ENCODE measurements at places on chromosomes 3 and 15. TPM values are rescaled to one million over a fixed set of nuclear protein-coding genes. Genes with fewer than 3 reads are reported as not detected.

- H3K4me3 ChIP-seq: no peak overlapping the region
- no peaks in the 10 kb centered on the region for H3K36me3 ChIP-seq
- no peak for DNase-seq
- H3K4me1 ChIP-seq: no peaks in the 10 kb centered on the region
- H3K27me3 ChIP-seq: no peaks in the 10 kb centered on the region
- H3K27ac ChIP-seq: no peak overlapping the region
Measured at GRCh38 chr3:39346785-39347585, 17.5 kb downstream of the CCR8 start.

GRCh38 chr3:107208796-107209195 is 168.4 kb upstream of the CCDC54 start:
- DNase-seq: no peak
- H3K27ac ChIP-seq: peak overlapping the region; percentile 90
- peak overlapping the region; percentile 46 for H3K4me3 ChIP-seq
- H3K36me3 ChIP-seq: no peaks in the 10 kb centered on the region
- H3K4me1 ChIP-seq: peaks cover 57% of the 10 kb centered on the region
- no peaks in the 10 kb centered on the region for H3K27me3 ChIP-seq

RAD51 gene
- 8.6 TPM for total RNA-seq

GRCh38 chr15:66994927-66995656 is 70.3 kb upstream of the SMAD3 start:
- peaks cover 22% of the 10 kb centered on the region for H3K4me1 ChIP-seq
- H3K27ac ChIP-seq: no peak overlapping the region
- H3K4me3 ChIP-seq: no peak overlapping the region
- peak; percentile 21 for DNase-seq

FES gene
- 2.2 TPM for total RNA-seq

PCYT1A gene
- 65.1 TPM for total RNA-seq

MNS1 gene
- total RNA-seq: 2.5 TPM

DNA sequence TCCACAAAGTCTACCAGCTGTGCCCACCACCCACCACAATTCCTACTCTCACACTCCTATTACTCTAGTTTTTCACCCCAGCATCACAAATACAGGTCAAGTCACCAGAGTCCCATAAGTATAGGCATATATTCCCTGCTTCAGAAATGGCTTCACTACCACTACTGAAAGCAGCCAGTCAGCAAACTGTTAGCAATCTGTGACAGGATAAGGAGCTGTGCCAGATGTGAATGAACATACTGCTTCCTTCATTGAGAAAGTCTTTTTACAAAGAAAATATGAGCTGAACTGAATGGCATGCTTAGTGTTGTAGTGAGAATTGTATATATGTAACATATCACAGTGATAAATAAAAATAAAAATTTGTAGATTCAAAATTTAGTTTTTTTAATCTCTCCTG is 76.8 kb downstream of the C3orf85 start:
- H3K27me3 ChIP-seq: peaks cover 7% of the 10 kb centered on the region
- H3K4me3 ChIP-seq: no peak overlapping the region
- no peaks in the 10 kb centered on the region for H3K36me3 ChIP-seq
- no peak for DNase-seq
- H3K4me1 ChIP-seq: no peaks in the 10 kb centered on the region

DNA sequence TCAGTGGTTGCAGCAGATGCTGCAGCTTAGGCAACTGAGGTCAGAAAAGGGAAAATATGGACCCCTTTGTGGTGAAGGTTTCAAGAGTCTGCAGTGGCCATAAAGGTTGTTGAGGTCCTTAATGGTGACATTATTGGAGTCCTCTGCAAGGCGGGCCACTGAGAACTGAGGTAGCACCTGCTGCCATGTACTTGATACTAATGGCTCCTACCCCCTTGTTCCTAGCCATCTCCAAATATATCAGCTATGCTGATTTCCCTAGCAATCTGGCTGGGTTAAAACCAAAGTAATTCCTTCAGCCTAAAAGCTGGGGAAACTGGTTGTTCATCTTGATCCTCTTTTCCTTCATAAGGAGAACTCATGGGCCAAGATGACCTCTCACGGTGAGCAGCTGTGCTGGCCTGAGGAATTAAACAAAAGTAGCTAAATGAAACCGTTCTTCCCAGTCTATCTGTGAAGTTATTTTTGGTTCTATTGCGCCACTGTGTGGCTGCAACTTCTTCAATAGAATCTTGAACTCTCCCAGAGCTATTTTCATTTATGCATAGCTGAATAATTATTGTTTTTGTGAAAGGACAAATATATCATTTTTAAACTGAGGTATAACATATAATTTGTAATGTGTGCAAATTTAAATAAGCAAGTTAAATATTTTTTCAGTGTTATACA is 76.1 kb upstream of the PLSCR4 start:
- H3K4me3 ChIP-seq: no peak overlapping the region
- peaks cover 7% of the 10 kb centered on the region for H3K4me1 ChIP-seq
- no peaks in the 10 kb centered on the region for H3K27me3 ChIP-seq
- no peak overlapping the region for H3K27ac ChIP-seq
- DNase-seq: no peak
- H3K36me3 ChIP-seq: no peaks in the 10 kb centered on the region

Measured in osteocyte (in vitro differentiated cells).